ENCODE measurements at places on chromosomes 7 and 10.
A peak's percentile ranks its signal among the peaks of the same experiment; 100 is the strongest.

- peak; percentile 35 for DNase-seq
These were observed 324.1 kb upstream of the LRRN3 start for GRCh38 chr7:110766864-110767263.

DNA sequence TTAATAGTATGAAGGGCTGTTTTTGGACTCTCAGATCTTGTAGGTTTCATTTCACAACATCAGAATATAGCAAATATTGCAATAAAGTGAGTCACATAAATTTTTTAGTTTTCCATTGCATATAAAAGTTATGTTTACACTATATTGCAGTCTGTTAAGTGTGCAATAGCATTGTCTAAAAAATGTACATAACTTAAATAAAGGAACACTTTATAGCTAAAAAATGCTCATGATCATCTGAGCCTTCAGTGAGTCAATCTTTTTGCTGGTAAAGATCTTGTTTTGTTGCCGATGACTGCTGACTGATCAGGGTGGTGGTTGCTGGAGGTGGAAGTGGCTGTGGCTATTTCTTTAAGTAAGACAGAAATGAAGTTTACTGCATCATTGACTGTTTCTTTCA lies 42.0 kb downstream of the ABCA13 start:
- DNase-seq, result no peak

- DNase-seq, result no peak
These were observed 57.6 kb upstream of the AKR1E2 start for GRCh38 chr10:4768416-4768815.

GRCh38 chr10:46227936-46228562 lies 58.7 kb upstream of the ANTXRL start:
- no peak for DNase-seq

DNA sequence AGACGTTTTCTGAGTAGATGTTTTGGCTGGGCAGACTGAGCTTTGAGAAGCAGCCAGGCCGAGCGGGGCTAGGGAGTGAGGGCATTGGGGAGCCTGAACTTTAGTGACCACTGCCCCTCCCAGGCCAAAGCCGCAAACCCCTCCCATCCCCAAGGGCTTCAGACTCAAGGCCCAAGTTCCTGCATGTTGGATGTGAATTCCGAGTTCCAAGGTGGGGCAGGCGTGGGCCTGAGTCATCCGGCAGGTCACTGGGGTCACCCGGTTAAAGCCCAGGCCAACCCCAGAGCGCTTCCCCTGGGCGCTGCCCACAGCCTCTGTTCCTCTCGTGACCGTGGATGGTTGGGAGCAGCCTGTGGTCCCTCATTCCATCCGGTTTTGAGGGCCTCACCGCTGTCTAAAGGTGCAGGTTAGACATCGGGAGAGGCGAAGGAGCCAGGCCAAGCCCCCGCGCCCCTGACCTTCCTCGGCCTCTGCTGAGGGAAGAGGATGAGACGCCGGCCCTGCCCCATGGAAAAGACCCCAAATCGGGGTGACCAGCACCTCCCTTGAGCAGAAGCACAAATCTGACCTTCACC lies 6.9 kb upstream of the PDGFA start:
- no peak for DNase-seq

GRCh38 chr10:77160679-77161078 lies 476.9 kb downstream of the KCNMA1 start:
- peak; percentile 80 for DNase-seq

DNA sequence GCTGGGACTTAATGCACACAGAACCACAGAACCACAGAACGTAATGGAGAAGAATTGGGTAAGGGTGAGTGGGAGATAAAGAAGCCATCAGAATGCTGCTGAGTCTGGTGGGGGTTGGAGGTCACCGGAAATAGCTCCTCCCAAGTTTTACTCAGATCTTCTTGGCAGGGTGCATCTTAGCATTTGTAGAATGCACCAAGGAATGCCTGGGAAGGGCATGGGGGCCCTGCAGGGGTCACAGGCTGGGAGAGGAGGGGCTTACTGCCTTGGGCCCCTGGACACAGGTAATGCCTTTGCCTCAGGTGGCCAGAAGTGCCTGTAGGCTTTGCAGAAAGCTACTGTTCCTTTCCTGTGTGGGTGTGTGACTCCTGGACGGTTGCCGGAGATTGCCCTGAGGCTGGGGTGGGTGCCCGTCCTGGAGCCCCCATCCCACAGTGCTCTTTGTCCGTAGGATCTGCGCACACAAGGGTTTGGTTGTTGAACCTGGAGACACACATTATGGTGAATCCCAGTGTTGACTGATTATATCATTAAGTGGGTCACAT lies 55.1 kb downstream of the MGMT start:
- no peak for DNase-seq

DNA sequence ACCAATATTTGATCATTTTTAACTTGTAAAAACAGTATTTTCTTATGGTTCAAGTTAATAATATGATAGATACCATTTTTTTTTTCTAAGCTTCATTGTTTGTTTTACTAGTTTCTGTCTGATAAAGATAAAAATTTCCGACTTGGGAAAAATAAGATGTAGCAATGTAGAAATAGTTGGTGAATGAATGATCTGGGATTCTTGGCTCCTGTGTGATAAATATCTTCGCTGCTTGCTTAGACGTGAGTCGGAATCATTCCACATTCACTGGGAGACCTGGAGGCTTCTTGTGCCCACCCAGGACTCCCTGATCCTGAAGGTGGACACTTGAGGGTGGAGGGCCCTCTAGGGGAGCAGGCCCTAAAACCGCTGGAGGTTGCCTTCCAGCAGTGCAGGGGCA lies 47.9 kb downstream of the EXOC4 start:
- peak; percentile 24 for DNase-seq

DNA sequence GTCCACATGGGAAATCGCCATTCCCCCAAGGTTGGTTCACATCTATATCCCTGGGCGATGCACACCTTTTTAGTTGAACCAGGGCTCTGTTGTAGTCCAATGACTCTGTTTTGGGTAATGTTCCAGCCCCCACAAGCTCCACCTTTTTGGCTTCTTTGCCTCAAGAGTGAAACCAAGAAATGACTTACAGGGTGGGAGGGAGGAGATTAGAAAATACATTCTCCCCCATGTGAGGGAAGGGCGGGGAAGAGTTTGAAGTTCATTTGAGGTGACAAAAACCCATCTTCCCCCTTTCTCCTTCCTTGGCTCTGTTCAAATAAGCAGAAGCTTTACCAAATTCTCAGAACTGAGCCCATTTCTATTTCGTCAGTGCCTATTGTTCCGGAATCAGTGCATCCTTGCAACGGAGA lies 82.8 kb downstream of the GATA3 start:
- no peak for DNase-seq

DNA sequence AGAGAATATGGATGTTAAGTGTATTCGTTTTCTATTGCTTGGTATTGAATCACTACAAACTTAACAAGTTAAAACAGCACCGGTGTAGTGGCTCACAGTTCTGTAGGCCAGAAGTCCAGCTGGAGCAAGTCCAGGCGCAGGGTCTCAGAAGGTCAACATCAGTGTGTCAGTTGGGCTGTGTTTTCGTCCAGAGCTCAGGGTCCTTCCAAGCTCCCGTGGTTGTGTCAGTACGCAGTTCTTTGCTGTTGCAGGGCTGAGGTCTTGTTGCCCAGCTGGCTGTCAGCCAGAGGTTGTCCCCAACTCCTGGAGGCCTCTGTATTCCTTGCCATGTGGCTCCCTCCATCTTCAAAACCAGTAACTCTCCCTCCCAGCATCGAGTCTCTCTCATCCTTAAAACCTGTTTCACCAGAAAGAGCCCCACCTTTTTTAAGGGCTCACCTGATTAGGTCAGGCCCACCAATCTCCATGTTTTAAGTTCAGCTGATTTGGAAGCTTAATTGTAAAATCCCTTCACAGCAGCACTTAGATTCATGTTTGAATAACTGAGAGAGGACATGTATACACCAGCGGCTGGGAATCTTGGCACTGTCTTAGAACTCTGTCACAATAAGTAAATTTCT lies 26.8 kb downstream of the ACADSB start:
- no peak for DNase-seq

- no peak for DNase-seq
These were observed 86.7 kb downstream of the PARD3 start for GRCh38 chr10:34728361-34728760.

- no peak for DNase-seq
These were observed 248.9 kb downstream of the ABCA13 start for GRCh38 chr7:48420206-48420605.

DNA sequence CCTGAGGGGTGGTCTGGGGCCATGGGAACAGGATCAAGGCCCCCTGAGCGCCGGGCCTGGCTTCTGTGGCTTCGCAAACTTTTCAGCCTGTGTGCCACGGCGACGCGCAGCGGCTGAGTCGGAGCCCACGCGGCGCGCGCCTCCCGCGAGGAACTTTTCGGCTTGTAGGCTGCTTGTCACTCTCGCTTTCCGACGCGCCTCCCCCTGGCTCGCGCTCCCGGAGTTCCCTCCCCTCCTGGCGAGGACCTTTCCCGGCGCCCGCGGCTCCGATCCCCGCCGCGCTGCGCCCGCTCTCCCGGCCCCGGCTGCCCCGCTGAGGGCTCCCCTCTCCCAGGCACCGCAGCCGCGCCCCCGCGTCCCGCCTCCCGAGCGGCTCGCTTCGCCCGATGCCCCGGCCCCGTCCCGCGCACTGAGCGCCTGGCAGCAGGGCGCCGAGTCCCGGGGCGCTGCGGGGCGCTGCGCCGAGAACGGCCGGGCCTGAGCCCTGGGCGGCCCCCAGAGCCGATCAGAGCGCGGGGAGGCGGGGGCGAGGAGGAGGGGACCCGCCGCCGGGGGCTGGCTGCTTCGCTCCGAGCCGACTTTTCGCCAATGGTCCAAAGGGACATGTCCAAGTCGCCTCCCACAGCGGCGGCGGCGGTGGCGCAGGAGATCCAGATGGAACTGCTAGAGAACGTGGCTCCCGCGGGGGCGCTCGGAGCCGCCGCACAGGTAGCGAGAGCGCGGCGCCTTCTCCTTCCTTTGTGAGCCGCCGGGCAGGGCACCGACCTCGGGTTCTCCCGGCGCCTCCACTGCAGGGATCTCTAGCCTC lies at the start of gene CACNB2:
Gene CACNB2, plus strand, starts transcription at position 276 of the 808 bp plus-strand sequence.
- no peak for DNase-seq

GRCh38 chr7:87111877-87112276 lies 40.4 kb upstream of the DMTF1 start:
- no peak for DNase-seq

GRCh38 chr7:37068038-37068437 lies 343.7 kb upstream of the AOAH start:
- no peak for DNase-seq

DNA sequence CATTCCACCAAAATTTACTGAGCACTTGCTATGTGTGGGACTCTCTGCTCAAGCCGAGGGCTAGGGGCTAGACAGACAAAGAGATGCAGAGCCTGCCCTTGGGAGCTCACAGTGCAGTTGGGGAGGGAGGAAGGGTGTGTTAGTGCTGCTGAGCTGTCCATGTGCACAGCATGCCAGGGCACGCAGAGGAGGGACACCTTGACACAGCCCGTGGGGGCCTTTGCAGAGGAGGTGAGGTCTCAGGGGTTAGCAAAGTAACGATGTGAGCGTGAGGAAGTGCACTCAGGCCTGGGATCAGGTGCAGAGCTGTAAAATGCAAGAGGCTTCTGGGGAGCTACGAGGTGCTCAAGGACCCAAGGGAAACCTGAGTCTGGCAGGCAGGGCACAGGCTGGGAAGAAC lies 16.3 kb downstream of the PRKCQ start:
- DNase-seq, result no peak

DNA sequence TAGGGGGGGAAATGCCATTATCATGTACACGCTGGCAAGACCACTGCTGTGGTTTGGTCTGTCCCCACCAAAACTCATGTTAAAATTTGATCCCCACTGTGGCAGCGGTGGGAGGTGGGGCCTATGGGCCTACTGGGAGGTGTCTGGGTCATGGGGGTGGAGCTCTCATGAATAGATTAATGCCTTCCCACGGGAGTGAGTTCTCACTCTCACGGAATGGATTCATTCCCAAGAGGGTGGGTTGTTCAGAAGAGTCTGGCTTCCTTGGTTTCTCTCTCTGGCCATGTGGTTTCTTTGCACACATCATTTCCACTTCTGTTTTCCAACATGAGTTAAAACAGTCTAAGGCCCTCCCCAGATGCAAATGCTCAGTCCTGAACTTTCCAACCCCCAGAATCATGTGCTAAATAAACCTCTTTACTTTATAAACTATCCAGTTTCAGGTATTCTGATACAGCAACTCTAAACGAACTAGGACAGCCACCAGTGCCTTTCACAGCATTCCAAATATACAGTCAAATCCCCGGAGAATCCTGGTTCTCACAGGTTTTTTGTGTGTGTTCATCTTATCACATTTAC lies 44.3 kb downstream of the SMURF1 start:
- DNase-seq, result no peak

DNA sequence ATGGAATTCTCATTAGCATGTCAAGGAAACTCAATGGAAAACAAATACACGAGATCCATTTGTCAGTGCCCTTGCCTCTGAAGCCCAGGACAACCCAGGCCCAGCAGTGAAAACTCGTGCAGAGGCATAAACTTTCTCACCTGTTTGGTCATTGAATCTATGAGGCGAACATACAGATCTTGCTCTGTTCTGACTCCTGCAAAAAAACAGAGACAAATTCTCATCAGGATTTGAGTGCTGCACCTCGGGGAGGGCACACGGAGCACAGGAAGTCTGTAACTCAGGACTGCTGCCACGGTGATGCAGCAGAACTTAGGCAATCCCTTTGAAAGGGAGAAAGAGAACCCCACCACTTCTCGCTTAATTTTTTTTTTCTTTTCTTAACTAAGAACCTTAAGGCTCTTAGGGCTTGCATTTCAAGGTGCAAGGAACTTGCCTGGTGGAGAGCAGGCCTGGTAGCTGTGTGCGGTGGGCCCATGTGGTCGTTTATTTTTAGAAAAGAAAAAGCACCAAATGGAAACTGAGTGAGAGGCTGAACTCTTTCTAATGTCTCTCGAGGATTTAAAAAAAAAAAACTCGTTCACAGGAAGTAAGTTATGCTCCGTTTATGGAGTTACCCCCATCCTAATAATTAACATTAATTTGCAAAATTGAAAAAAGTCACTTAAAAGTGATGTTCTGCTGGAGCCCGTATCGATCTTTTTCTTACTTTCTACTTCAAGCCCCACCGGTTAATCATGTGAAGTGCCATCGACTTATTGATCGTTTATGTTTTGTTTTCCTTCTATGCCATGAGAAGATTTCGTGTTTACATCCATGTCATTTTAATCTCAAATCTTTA lies 1.8 kb downstream of the EBF3 start:
- no peak for DNase-seq

DNA sequence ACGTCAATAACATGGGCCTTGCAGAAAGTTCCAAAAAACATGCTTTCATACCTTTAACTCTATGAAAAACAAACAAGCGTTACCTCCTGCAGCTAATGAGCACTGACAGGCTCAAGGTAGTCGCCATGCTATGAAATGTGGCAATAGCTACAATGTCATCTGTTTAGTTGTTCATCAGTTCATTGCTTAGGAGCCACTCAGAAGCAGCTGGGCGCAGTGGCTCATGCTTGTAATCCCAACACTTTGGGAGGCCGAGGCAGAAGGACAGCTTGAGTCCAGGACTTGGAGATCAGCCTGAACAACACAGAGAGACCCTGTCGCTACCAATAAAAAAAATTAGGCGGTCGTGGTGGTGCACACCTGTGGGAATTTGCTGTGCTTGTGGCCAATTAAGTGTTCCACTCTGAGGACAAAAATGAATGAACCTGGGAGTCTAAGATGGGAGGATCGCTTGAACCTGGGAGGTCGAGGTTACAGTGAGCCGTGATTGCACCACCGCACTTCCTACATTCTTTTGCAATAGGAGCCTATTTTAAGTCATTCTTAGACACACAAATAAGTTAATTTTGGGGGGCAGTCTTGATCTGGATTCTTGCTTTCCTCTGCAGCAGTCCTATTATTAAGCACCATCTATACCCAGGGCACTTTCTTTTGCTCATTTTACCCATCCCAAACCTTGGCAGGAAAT lies 276.2 kb upstream of the KLF14 start:
- DNase-seq, result no peak
